Activated T-helper 17 cell treated with anti-CD3 and anti-CD28 coated beads, Interleukin-2, amount 50 U/mL, for 72 hours (primary cell): ENCODE measurements at places on chromosomes 16 and 17. TPM values are rescaled to one million over a fixed set of nuclear protein-coding genes. Genes with fewer than 3 reads are reported as not detected.
A peak's percentile ranks its signal among the peaks of the same experiment; 100 is the strongest.

DNA sequence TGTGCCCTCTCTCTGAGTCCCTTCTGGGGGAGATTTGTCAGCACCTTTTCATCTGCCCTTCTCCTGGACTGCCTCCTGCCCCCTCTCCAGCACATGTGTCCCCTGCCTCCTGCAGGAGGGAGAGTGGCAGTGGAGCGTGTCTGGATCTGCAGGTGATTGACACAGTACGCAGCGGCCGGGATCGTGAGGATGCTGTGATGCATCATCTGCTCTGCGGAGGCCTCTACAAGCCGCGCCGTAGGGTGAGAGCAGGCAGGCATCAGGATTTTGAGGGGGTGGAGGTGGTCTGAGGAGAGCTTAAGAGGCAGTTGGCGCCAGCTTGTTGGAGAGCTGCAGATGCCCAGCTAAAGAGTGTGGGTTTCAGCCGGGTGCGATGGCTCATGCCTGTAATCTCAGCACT, 10.9 kb downstream of the SLC9A5 start:
- ATAC-seq, result no peak

- ATAC-seq, result no peak
Measured at GRCh38 chr17:48123111-48123510, 15.5 kb downstream of the SNX11 start.

DNA sequence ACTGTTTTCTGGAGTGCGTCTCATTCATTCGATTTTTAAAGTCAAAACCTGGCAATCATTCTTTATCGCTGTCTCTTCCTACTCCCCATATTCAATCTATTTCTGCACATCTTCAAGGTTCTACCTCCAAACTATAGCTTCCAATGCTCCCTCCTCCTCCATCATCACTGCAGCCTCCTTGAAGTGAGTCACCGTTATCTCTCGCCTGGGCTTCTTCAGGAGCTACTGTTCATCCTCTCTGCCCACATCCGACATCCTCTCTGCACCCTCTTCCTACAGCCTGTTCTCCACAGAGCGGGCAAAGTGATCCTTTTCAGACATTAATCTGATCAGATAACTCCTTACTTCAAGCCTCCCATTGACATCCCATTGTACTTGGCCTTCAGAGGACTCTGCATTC, 144.2 kb upstream of the DNAH9 start:
- no peak for ATAC-seq

GRCh38 chr17:58337210-58337599, 8.6 kb upstream of the TSPOAP1 start:
- no peak for ATAC-seq

DNA sequence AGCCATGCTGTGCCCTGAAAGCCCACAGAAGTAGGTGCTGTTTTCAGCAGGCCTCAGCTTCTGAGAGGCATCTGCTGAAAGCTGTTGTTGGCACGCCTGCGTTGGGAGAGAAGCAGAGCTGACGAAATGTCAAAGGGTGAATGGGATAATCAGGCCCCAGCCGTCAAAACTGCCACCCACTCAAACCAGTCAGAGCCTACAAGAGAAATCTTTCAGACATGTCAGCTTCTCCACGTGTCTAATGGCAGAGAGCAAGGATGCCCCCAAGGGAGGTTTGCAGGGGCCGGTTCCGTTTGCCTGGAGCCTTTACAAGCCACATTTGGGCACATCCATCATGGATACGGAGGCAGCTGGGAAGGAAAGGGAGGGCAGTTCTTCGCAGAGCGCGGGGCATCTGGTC, 568.2 kb upstream of the EEF2KMT start:
- ATAC-seq, result no peak

DNA sequence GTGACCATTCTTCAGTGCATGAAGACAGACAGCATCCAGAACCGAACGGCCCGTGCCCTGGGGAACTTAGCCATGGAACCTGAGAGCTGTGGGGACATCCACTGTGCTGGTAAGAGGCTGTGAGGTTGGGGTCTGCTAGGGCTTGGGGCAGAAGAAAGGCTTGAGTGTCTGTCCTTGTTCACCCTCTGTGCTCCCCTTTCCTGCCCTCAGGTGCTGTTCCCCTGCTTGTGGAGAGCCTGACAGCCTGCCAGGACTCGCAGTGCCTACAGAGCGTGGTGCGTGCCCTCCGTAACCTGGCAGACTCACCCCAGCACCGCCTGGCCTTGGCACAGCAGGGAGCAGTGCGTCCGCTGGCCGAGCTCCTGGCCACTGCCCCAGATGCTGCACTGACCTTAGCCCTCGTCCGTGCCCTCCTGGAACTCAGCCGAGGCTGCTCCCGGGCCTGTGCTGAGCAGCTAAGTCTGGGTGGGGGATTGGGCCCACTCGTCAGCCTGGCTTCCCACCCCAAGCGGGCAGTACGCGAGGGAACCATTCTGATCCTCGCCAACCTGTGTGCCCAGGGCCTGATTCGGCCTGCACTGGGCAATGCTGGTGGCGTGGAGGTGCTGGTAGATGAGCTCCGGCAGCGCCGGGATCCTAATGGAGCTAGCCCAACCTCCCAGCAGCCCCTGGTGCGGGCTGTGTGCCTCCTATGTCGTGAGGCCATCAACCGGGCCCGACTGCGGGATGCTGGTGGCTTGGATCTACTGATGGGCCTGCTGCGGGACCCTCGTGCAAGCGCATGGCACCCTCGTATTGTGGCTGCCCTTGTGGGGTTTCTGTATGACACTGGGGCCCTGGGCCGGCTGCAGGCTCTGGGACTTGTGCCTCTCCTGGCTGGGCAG, 2.9 kb downstream of the ARMC5 start:
- no peak for ATAC-seq

- no peak for ATAC-seq
Measured at GRCh38 chr16:20647736-20648135, 49.7 kb downstream of the ACSM1 start.

DNA sequence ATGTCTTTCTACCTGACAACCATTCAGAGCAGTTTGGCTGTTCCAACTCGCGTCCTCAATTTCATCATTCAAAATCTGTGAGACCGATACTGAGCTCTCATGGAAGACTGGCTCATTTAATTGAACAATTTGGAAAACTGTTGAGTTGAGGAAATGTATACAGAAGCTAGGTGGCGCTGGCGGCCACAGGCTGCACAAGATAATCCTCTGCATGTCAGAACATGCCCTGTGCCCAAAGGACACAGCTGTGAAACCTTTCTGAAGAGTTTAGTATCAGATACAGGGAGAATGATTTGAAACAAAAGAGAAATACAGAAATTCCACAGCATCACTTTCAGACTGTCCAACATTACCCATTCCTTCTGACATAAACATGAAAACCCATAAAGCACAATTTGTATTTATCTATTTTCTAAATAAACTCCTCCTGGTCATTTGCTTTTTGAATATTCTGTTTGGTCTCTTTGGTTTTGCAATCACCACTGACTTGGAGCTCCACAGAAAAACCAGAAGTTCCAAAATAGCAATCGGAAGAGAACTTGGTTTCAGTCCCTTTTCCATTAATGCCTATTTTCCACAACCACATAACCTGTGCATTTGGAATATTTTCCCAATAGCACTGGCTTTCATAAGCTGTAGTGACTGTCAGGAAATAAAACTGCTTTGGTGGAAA, 192.8 kb downstream of the MAP2K6 start:
- ATAC-seq, result peak; percentile 73

GRCh38 chr16:1920727-1921171, 2.5 kb upstream of the HS3ST6 start:
- peak; percentile 56 for ATAC-seq

DNA sequence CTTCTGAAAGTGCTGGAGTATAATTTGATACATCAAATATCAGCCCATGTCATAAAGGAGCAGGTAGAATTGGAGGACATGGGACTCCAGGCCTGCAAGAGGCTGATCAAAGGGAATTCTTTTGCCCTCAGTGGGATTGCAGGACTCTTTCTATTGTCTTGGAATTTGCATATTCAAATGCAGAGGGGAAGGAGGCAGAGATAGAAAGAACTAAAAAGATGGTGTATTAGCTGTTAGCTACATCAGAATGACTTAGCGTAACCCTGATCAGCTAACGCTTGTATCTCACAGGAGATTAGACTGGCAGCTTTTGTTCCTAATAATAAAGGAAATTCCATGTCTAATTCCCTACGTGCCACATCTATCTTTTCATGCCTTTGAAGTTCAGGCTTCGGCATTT, 1014.7 kb upstream of the RBFOX1 start:
- no peak for ATAC-seq

Gene KRT17
- 0.58 TPM for total RNA-seq

Gene TM4SF5
- total RNA-seq, result not detected

Gene SPATA33
- total RNA-seq, result 21.5 TPM

Gene ZDHHC7
- 32.9 TPM for total RNA-seq
